NCI-H1694 (cell line): ENCODE measurements at places on chromosomes 3 and 15.

DNA sequence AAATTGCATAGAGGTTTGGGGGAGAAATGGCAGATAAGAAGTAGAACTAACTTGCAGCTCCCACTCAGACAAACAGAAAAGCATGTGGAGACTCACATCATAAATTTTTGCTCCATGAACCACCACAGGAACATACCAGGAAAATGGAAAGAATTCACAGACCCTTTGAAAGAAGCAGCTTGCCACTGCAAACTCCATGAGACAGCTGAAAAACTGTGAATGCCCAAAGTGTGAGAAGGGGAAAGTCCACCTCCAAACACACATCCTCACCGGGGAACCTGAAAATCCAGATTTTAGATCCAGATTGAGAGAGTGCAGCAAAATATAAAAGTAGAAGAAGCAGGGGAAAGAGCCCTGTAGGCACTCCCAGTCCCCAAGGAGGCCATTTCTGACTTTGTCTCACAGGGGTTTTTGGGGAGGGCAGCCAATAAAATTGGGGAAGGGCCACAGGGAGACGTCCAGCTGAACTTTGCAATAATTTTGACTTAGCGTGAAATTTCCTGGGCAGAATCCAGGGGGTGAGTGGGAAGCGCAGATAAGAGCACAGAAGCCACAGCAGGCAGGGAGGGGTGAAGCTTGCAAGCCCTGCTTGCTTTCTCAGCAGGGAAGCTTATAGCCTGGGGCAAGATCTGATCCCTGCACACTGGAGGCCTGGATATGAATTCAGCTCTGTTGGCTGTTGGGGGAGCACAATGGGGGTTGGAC lies 183.4 kb upstream of the UBE2E2 start:
- DNase-seq = no peak

GRCh38 chr15:43440721-43441281 lies 52.2 kb downstream of the TP53BP1 start:
- peak; percentile 71 for DNase-seq

GRCh38 chr3:141346418-141346817 lies 21.9 kb upstream of the ZBTB38 start:
- DNase-seq = no peak

DNA sequence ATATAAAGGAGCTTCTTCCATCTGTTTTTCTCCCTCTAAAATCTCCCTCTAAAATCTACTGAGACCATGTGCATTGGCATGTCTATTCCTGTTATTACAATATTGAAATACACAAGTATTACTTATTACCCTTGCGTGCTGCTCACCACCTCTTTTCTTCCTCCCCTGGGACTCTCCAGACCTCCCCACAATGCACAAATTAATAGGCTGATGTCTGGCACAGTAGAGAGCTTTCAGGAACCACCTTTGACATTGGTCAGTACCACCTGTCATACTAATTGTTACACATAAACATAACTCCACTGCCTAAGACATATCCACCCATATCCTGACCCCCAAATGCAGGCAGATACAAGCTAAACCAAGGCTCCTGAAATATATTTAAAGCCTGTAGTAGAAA lies 722.6 kb downstream of the FHIT start:
- DNase-seq = no peak

GRCh38 chr3:59286791-59287531 lies 237.1 kb upstream of the CFAP20DC start:
- DNase-seq = no peak

DNA sequence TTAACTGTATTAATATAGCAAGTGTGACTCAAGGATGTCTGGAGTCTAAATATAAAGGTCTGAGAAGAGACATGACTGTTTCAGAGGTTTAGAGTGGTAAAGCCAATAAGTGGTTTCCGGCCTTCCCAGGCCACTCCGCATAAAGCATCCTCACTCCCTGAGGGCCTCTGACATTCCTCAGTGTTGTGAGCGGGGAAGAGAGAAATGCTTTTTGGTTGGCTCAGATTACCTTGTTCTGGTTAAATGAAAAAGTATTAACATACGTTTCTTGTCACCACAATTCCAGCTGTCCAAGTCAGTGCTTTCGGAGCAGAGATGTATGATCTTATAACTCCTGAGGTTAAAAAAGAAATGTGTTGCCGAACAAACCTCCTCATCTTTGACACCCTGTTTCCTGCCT lies 103.8 kb downstream of the RBMS3 start:
- DNase-seq = no peak

GRCh38 chr3:119898478-119899191 lies 116.7 kb downstream of the NR1I2 start:
- no peak for DNase-seq

DNA sequence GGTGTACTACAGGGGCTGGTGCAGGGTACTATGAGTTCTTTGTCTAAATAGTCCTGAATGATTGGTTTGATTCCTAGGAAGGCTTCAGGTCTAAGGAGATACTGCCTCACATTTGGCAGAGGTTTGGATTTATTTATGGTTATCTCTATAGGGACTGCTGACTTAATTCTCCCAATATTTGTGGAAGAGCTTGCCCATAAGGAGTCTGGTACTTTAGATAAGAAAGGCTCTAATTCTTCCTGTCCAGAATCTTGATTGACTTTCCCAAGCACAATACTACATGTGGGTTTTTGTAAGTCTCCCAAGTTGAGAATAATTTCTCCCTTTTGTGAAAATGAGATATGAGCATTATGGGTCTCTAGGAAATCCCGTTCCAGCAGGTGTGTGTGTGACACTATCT lies 36.7 kb upstream of the AP4E1 start:
- no peak for DNase-seq

DNA sequence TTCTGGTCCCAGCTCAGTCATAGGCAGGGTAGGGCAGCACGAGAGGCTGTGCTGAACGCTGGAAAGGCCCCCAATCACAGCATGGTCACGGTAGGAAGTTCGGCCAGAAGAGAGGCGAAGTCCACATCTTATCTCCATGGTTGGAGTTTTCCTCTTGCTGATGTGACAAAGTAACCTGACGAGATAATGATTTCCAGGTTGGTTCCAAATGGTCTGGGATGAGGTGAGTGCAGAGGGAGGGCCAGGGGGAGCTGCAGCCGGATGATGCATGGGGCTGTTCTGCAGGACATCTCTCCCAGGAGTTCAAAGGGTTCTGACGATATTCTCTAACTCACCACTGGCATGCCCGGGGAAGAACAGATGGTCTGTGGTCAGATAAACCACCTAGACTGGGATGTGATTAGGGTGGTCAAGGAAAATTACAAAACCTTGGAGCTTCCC lies 83.2 kb upstream of the WNT5A start:
- DNase-seq = no peak

DNA sequence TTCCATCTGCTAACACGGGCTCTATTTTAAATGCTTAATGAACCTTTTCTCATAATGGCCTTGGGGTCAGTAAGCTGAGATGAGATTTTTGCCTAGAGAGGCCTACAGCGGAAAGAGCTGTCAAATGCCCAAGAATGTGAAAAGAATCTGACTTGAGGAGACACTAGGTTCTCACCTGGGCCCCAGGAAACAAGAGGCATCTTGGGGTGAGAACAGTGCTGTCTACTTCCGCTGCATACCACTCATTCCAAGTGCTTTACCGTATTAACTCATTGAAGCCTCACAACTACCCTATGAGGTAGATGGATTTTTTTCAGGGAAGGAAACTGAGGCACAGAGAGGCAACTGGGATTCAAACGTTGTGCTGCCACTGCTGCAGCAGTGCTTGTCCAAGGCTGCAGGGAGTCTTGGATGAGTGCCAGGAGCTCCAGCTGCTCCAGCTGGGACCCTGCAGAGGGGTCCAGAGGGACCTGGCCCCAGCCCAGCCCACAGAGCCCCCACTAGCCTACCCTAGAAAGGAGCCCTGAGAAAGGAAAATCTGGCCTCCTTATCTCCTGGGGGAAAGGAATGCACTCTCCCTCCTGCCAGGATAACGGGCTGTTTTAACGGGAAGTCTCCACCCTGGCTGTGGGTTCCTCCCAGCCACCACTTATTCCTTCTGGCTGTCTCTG lies 68.4 kb downstream of the SLC12A8 start:
- no peak for DNase-seq

DNA sequence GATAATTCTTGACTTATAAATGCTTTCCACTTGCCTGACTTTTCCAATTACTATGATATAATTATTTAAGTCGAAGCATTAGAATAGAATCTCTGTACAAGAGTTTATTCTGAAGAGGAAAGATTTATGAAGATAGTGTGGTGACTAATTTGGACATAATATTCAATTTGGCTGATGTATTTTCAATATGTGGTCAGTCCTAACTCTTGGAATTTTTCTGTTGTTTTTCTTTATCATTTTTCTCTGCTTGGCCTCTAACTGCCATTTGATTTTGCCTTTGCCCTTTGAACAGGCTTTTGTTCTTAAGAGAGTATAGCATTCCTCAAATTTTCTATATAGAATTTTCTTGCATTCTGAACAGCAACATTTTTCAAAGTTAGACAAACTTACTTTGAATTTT lies 2.6 kb upstream of the MDFIC2 start:
- no peak for DNase-seq

DNA sequence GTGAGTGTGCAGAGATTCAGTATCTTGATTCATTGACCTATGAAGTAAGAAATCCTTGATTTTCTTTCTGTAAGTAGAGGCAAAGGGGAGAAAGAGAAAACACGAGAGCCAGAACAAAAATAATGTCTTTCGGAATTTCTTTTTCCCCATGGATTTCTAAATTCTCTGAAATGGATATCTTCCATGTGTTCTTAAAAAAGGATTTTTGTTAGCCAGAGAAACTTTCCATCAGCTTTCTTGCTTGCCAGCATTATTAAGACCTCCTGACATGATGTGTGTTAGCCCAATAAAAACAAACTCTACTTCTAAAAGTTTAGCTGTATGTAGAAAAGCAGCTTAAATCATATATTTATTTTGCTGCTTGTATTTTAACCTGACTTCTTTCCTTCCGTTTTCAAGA lies 122.3 kb upstream of the AADACL2 start:
- DNase-seq = no peak

DNA sequence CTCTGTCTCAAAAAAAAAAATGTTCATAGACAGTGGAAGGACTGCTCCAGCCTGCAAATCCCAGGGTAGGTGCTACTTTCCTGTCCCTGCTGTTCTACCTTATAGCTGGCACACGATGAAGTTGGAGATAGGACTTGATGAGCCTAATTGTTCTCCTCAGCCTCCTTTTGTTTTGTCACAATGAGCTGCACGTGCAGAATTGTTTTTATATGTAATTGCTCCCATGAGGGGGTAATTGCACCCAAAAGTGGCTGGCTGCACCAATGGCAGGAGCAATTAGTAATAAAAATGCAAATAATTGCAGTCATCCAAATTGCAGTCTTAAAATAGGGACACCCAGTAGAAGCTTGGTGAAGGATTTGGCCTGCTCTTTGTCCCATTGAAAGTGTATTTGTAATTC lies 63.0 kb upstream of the PFN2 start:
- DNase-seq = no peak

GRCh38 chr15:39397883-39398282 lies 183.0 kb upstream of the THBS1 start:
- DNase-seq = no peak

GRCh38 chr3:111603679-111604078 lies 8.5 kb upstream of the ZBED2 start:
- DNase-seq = no peak

DNA sequence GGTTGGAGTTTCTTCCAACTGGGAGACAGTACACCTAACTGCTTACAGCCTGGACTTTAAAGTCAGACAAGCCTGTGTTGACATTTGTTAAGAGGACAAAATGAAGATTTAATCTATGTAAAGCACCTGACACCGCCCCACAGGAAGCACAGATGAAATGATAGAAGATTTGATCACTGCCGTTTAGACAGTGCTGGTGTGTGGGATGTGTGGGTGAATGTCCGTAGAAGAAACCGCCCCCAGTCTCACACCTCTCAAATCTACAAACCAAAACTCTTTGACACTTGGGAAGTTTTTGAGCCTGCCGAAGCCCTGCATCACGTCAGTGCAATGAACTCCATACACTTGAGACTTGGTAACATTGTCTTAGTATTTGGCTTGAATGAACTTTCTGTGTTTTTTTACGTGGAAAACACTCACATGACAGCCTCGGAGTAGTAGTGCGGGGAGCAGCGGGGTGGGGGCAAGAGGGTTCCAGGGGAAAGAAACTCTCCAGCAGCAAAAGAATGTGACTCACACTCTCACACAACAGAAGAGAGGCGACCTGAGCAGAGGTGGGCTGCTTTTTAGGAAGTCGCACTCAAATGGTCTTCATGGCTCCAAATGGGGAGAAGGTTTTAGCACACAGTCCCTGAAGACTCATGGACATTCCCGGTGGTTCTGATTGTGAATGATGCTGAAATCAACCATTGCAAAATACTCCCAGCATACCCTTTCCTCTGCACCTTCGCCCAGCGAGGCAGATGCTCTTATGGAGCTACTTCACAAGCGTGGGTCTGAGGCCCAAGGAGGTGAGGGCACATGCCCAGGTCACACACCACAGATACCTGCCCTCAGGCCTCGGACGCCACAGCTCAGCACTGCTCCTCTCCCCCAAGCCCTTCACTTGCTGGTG lies 79.2 kb downstream of the SRGAP3 start:
- DNase-seq = no peak

DNA sequence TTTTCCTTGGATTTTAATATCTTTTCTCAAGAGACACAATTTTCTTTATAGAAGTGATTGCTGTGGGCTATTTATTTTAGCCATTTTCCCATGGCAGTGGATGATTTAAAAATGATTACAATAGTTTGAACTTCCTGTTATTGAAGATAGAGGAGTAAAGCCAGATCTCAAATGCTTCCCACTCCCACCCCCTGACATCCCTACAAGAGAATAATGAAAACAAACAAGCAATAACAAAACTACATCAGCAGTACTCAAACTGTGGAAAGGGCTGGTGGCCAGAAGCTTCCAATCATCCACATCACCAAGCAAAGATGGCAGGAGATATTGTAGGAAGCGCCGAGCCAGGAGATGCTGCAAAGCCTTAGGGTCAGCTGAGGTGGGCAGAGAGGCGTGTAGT lies 831.1 kb upstream of the NR2F2 start:
- no peak for DNase-seq

- no peak for DNase-seq
Observed at GRCh38 chr3:61912158-61912557, 350.8 kb downstream of the PTPRG start.

DNA sequence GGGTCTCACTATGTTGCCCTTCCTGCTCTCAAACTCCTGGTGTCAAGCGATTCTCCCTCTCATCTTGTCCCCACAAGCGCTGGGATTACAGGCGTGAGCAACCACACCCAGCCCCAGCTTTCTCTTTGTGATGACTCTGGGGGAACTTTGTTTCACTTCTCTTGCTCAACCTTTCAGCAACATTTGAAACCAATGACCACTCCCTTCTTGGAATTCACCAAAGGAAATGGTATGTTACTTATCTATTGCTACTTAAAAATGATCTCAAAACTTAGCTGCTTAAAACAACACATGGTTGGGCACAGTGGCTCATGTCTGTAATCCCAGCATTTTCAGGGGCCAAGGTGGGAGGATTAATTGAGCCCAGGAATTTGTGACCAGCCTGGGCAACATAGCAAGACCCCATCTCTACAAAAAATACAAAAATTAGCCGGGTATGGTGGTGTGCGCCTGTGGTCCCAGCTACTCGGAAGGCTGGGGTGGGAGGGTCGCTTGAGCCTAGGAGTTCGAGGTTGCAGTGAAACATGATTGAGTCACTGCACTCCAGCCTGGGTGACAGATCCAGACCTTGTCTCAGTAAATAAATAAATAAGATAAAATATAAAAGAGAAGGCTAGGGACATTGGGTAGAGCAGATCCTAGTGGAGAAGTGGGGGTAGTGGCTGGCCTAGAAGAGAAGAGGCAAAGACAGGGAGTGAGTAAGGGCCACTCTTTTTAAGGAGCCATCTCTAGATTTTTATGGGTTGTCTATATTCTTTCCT lies 10.3 kb upstream of the COPG1 start:
- DNase-seq = no peak
